Uterine smooth muscle cell (primary cell): ENCODE measurements at places on chromosomes 2 and 18. TPM values are rescaled to one million over a fixed set of nuclear protein-coding genes. Genes with fewer than 3 reads are reported as not detected.

Gene ZNF519
- total RNA-seq: 3.7 and 6.4 TPM in 2 replicates

Gene PMAIP1
- 67.4 and 71.5 TPM in 2 replicates for total RNA-seq

Gene DSG4
- not detected in 2 replicates for total RNA-seq

Gene MAP3K19
- not detected in 2 replicates for total RNA-seq

Gene SLC19A3
- total RNA-seq: under 0.01 TPM in 2 replicates

Gene DSC2
- under 0.01 TPM in 1 of 2 replicates, not detected in the other for total RNA-seq

Gene CHRNG
- not detected in 2 replicates for total RNA-seq

Gene FKBP1B
- total RNA-seq: 6.6 and 10.9 TPM in 2 replicates

Gene LOXL3
- 12.1 and 28.0 TPM in 2 replicates for total RNA-seq

Gene CPSF3
- 68.1 and 110 TPM in 2 replicates for total RNA-seq

Gene ADNP2
- total RNA-seq: 22.0 TPM in 2 replicates

Gene TDRD15
- total RNA-seq: not detected in 2 replicates

Gene B3GNT7
- 0.11 and 0.12 TPM in 2 replicates for total RNA-seq

Gene RAB6D
- not detected in 2 replicates for total RNA-seq

Gene FAP
- 206 and 269 TPM in 2 replicates for total RNA-seq

Gene TCF23
- total RNA-seq: not detected in 2 replicates

Gene OTOS
- not detected in 2 replicates for total RNA-seq

Gene SKOR2
- not detected in 2 replicates for total RNA-seq

Gene SLC1A4
- 21.9 and 32.2 TPM in 2 replicates for total RNA-seq

Gene MYO3B
- under 0.01 TPM in 2 replicates for total RNA-seq

Gene WDR54
- 51.6 and 103 TPM in 2 replicates for total RNA-seq

Gene SFT2D3
- total RNA-seq: 5.5 and 5.9 TPM in 2 replicates

Gene L3MBTL4
- total RNA-seq: 0.44 and 1.6 TPM in 2 replicates

Gene DNER
- 0.55 and 2.6 TPM in 2 replicates for total RNA-seq

Gene DYNAP
- total RNA-seq: not detected in 2 replicates

Gene ASB18
- total RNA-seq: not detected in 2 replicates

Gene TIA1
- total RNA-seq: 97.9 and 99.6 TPM in 2 replicates

Gene FAM228A
- total RNA-seq: under 0.01 and 0.11 TPM in 2 replicates

Gene CFAP210
- total RNA-seq: under 0.01 TPM in 1 of 2 replicates, not detected in the other

Gene ST8SIA5
- total RNA-seq: under 0.01 and 0.12 TPM in 2 replicates

Gene TMEM87B
- 35.0 and 44.9 TPM in 2 replicates for total RNA-seq

Gene TCF7L1
- 2.3 and 3.2 TPM in 2 replicates for total RNA-seq

Gene DTNA
- total RNA-seq: 12.5 and 17.2 TPM in 2 replicates

Gene EFR3B
- total RNA-seq: 0.55 and 0.87 TPM in 2 replicates

Gene FLACC1
- 1.4 and 2.0 TPM in 2 replicates for total RNA-seq

Gene MYO7B
- under 0.01 and 0.12 TPM in 2 replicates for total RNA-seq

Gene PRSS56
- not detected in 2 replicates for total RNA-seq

Gene GKN2
- total RNA-seq: not detected in 2 replicates

Gene SIX2
- 1.00 and 1.1 TPM in 2 replicates for total RNA-seq

Gene ITGB6
- under 0.01 TPM in 1 of 2 replicates, not detected in the other for total RNA-seq

Gene SCN1A
- total RNA-seq: 0.11 and 0.75 TPM in 2 replicates

Gene MYO5B
- total RNA-seq: under 0.01 and 0.11 TPM in 2 replicates

Gene ACADL
- 0.11 and 0.50 TPM in 2 replicates for total RNA-seq

Gene LINC00305
- not detected in 2 replicates for total RNA-seq

Gene CRYGC
- total RNA-seq: not detected in 2 replicates

Gene LRATD1
- 2.0 and 3.5 TPM in 2 replicates for total RNA-seq

Gene SERPINB11
- total RNA-seq: not detected in 2 replicates

Gene SULT1C2
- total RNA-seq: 0.33 and 0.62 TPM in 2 replicates

Gene ORC4
- total RNA-seq: 47.0 and 62.5 TPM in 2 replicates

Gene LDLRAD4
- total RNA-seq: 0.22 and 1.1 TPM in 2 replicates

Gene LIMS3
- total RNA-seq: 13.9 and 14.7 TPM in 2 replicates

Gene ARHGAP25
- total RNA-seq: 1.1 and 3.7 TPM in 2 replicates

Gene CXCR2
- total RNA-seq: not detected in 2 replicates
